Activated naive CD4-positive, alpha-beta T cell treated with anti-CD3 and anti-CD28 coated beads, Interleukin-2, amount 10 ng/mL, durations not matched to agents 7 days and 5 days (primary cell): ENCODE measurements at places on chromosomes 1 and 21.
A peak's percentile ranks its signal among the peaks of the same experiment; 100 is the strongest.

GRCh38 chr21:24941316-24942185 lies 665.7 kb downstream of the MRPL39 start:
- no peak for DNase-seq

DNA sequence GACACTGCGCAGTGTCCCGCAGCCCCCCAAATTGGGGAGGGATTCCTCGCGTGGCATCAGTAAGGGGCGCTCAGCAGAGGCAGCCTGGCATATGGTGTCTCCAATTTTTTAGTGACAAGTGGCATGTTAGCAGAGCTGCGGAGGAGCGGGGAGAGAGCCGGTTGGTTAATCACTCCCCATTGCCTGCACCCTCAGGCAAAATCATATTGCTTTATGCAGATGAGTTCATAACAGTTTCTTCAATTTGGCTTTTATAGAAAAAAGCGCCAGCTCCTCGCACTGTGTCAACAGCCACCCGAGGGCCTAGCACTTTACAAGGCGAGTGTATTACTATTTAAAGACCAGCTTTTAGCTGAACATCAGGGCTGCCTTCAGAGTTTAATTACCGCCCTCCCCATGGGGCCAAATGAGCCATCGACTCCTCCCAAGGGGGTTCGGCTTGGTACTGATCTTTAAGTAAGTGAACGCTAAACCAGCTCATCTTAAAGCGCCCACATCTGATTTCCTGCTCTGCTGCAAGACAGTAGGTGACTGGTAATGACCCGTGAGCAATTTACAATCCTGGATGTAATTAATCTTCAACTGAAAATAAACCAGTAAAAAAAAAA lies 298.9 kb downstream of the DSCAM start:
- no peak for DNase-seq

DNA sequence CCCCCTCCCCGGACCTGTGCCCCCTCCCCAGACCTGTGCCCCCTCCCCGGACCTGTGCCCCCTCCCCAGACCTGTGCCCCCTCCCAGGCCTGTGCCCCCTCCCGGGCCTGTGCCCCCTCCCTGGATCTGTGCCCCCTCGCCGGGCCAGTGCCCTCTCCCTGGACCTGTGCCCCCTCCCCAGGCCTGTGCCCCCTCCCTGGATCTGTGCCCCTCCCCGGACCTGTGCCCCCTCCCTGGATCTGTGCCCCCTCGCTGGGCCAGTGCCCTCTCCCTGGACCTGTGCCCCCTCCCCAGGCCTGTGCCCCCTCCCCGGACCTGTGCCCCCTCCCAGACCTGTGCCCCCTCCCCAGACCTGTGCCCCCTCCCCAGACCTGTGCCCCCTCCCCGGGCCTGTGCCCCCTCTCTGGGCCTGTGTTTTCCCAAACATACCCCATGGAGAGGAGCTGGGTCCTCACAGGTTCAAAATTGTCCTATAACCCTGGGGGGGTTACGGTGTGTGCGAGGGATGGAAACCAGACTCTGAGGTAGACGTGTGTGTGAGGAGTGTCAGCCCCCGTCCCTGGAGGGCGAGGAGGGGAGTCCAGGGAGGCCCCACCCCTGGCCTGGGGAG lies 47.6 kb upstream of the POFUT2 start:
- no peak for DNase-seq

GRCh38 chr1:181169281-181169865 lies 80.9 kb downstream of the IER5 start:
- no peak for DNase-seq

DNA sequence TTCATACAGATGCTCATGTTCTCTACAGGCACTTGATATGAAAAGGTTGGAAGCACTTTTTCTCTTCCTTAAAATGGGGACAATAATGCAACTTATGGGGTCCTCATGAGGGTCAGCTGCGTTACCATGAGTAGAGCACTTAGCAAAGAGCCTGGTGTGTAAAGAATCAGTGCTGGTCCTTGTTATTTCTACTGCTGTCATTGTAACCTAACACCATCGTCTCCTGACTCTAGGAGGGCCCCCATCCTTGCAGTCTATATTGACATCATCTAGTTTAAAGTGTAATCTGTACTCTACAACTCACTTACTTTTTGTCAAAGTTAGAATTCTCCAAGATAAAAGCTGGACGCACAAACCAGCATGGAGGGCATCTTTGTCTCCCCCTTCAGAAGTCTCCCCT lies 2.4 kb downstream of the CAPN9 start:
- DNase-seq: no peak

DNA sequence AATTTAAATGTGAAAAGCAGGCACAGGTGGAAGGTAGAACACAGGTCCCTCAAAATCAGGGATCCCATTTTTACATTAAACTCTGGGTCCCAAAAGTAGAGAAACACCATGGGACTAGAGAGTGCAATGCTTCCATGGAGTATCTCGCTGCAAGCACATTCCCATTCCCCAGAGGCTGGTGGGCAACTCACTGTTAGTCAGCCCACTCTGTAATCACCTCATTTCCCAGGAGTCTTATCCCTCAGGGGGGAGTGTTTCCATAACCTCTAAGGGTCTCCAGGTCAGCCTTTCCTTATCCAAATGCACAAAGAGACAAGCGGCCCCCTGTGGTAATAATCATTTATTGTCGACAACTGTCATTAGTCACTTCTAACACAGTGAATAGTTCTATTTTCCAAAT lies 490.1 kb upstream of the LRRC7 start:
- no peak for DNase-seq

GRCh38 chr1:207913951-207914350 lies 3.0 kb upstream of the CD34 start:
- no peak for DNase-seq

DNA sequence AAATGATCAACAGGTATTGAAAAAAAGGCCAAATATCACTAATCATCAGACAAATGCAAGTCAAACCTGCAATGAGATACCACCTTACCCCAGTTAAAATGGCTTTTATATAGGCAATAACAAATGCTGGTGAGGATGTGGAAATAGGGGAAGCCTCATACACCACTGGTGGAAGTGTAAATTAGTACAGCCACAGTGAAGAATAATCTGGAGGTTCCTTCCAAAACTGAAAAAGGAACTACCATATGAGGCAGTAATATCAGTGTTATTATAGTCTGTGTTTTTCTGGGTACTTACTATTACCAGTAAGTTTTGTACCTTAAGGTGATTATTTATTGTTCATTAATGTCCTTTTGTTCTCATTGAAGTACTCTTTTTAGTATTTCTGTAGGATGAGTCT lies 201.3 kb downstream of the MRPL39 start:
- DNase-seq: no peak

GRCh38 chr1:179808503-179808902 lies 65.4 kb downstream of the FAM163A start:
- no peak for DNase-seq

- no peak for DNase-seq
Observed at GRCh38 chr1:244989813-244990212, 125.5 kb upstream of the HNRNPU start.

DNA sequence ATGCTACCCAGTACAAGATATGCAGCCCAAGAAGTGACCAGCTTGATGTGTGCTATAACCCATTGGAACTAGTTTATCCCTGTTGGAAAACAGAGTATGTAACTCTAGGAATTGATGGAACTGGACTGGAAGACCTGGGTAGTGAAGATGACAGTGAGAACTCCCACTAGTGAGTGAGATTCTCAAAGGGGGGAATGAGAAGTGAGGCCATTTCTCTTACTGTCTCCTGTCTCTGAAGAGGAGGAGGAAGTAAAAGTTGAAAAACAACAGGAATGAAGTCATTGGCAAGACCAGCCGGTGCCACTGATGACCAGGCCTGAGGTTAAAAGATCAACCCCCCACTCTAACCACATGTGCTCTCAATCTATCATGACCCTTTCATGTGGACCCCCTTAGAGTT lies 20.9 kb downstream of the PLA2G2F start:
- DNase-seq: no peak

GRCh38 chr21:31772674-31773555 lies 41.0 kb upstream of the SCAF4 start:
- no peak for DNase-seq

GRCh38 chr1:23368562-23369334 lies 888 bp downstream of the ZNF436 start:
- peak; percentile 91 for DNase-seq

DNA sequence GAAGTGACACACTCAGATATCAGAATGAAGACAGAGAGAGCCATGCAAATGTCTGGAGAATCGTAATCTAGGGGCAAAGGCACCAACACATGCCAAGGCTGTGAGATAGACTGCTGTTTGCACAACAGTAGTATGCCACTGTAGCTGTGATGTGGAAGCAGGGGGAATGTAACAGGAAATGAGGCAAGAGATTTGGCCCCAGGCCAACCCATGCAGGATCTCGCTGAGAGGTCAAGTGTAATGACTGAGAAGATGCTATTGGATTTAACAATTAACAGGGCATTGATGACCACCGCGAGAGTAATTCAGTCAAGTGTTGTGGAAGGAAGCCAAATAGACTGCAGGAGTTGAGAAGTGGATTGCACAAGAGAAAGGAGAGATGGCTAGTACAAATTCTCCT lies 107.3 kb upstream of the ST6GALNAC5 start:
- DNase-seq: no peak

DNA sequence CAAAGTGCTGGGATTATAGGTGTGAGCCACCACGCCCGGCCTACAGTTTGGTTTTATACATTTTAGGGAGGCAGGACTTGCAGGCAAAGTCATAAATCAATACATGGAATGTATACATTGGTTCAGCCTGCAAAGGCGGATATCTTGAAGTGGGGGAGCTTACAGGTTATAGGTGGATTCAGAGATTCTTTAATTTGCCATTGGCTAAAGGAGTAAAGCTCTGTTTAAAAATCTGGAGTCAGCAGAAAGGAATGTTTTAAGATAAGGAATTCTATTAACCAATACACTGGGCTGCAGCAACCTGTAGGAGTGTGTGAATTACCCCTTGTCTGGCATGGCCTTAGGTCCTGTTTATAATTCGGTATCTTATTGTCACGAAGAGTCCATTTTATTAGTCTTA lies 57.6 kb downstream of the OPTC start:
- DNase-seq: no peak

GRCh38 chr1:119646521-119647227 lies 1.4 kb downstream of the ZNF697 start:
- no peak for DNase-seq

DNA sequence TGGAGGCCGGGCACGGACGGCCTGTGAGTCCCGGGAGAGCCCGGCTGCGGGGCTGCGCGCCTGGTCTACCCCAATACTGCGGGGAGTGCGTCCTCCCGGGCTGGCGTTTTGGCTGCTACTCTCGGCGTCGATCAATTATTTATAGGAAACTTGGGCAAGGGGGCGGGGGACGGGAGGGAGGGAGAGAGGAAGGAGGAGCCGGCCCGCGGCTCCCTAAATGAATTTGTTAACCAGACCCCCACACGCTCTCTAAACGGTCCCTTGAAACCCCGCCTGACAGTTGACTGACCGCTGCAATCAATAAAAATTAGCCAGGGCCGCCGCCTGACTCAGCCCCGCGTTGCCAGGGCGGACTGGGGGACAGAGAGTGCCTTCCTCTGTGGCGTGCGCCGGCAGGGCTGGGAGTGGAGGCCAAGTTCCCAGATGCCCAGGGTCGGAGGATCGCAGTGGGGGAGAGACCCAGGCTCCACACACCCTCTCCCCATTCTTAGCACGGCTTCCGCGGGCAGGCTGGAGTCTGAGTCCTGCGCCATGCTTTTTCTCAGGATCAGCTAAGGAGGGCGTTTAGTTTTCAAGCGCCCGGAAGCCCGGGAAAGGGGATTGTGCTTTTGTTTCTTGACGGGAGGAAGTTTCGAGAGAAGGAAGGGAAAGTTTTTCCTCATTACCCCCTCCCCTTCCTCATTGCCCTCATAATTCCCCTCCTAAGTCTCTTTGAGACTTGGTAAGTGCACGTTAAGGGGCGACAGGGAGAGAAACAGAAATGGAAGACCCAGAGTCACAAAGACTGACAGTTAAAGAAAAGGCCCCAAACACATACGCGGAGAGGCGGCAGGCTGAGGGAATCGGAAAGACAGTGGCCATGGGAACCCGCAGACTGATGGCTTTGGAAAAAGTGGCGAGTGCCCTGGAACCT lies 6.2 kb downstream of the PAX7 start:
- no peak for DNase-seq

- DNase-seq: no peak
Observed at GRCh38 chr1:187714470-187714869, 885.7 kb downstream of the PLA2G4A start.

GRCh38 chr1:8987881-8988617 lies 38.2 kb downstream of the SLC2A7 start:
- DNase-seq: peak; percentile 80

- no peak for DNase-seq
Observed at GRCh38 chr1:12315146-12315545, 85.3 kb downstream of the VPS13D start.

- DNase-seq: no peak
Observed at GRCh38 chr1:22110016-22110415, 32.9 kb downstream of the WNT4 start.

DNA sequence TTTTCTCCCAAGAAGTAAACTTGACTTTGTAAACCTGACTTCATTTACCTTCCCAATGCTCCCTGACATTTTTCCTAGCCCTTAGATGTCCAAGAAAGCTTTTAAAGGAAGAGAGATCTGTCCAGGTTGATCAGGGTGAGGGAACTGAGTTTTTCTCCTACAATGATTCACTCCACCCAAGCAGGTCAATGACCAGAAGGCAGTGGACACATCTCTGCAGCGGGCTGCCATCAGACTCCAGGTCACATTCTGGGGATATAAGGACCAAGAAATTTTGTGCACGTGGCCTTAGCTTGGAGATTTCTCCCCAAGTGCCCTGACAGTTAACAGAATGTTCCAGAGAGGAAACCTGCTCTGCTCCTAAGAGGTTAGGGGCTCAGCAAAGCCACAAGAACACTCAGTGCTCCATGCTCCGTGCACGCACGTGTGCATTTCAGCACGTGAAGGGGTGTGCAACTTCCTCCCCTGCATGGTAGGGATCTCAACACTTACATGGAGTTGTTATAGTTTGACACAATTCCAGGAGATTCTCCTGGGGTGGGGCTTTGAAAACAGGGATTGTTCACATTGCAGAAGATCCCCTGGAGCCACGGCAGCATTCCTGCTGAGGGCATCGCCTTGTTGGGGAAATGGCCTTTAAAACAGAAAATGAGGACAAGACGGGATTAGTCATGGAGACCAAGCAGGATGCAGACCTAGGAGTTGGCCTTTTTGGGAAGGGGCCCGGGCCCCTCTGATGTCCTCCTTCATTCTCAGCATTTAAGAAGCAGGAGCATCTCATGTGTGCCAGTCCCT lies 9.8 kb downstream of the ABCA4 start:
- no peak for DNase-seq

DNA sequence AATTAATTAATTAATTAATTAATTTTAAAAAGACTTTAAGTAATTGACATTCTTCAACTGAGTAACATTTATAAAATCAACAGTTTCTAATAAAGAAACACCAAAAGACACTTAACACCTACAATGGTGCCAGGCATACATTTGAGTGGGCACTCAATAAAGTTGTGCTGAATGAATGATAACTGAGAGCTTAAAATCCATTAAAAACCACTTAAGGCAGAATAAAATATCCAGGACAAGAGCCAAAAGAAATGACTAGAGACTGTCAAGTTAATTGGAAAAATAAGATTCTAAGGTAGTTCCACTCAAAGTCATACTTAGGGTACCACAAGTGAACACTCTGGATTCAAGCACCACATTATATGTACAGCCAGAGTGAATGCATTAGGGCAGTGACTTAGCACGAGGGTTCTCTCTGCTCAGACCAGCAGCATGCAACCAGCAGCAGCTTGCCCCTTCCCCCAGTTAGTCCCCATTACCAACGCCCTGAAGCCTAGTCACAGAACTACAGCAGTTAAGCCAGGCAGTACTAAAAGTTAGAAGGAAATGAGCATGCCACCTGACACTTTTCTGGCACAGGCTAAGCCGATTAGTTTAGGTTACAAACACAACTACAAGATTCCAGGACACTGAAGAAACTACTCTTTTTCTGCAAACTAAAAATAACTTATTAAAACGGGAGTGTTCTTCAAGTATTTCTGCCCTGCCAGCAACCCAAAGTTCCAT lies 46.5 kb downstream of the LUZP1 start:
- DNase-seq: no peak
